Cortex of kidney (tissue), 1 donor: ENCODE measurements at places on chromosomes 2 and 18.

DNA sequence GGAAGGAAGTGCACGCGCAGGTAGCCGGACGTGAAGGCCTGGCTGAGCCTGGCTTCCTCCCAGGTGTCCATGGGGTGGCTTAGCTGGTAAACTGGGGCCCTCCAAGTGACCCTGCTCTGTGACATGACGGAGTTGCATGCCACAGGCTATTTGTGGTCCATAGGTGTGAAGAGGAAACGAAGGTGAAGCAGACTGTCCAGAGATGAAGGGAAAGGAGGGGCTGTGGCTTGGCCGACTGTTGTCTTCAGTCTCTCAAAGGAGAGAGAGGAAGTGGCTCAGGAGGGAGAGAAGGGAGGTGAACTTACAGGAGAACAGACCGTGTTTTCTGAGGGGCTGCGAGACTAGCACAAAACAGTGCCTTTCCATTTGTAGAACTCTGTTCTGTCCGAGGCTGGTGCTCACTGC lies 19.3 kb downstream of the INPP5D start:
- DNase-seq: no peak

DNA sequence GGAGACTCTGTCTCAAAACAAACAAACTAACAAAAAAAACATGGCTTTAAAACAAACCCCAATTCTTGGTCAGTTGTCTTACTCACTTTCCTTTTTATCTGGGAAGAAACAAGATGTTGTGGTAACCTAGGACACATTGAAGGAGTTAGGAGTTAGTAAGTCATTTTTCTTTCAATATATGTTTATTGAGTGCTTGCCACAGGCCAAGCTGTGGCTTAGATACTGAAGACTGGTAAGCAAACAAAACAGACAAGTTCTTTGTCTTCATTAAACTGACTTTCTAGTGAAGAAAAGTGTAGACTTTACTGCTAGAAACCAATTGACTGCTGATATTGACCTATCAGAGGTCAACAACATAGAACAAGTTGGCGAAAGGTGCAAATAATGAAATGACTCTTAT lies 1228.3 kb upstream of the FAM98A start:
- DNase-seq: no peak

GRCh38 chr2:45836740-45837139 lies 185.3 kb downstream of the PRKCE start:
- DNase-seq: no peak

GRCh38 chr2:205835923-205836322 lies 153.6 kb downstream of the NRP2 start:
- DNase-seq: no peak

- DNase-seq: no peak
Measured at GRCh38 chr2:167961536-167962048, 285.8 kb downstream of the STK39 start.

DNA sequence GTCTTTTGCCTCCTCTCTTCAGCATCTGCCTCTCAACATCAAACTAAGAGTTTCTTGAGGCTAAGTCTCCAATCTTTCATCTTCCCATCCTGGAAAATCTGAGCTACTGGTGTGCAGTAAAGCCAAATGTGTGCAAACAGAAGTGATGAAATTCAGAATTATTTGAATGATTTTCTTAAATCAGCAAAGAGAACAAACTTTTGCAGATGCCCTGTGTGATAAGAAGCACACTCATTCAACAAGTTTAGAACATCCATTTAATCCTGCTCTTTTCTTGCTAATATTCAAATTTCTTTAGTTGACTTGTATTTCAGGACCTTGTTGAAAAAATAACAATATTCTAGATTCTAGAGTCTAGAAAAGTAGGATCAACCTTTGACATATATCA lies 1374.9 kb upstream of the CELF4 start:
- DNase-seq: no peak
